ENCODE measurements at places on chromosomes 7 and 10. TPM values are rescaled to one million over a fixed set of nuclear protein-coding genes. Genes with fewer than 3 reads are reported as not detected.
A peak's percentile ranks its signal among the peaks of the same experiment; 100 is the strongest.

Gene KIAA1217
- total RNA-seq, result 54.3 TPM

Gene OR6B1
- total RNA-seq, result not detected

Gene NPY4R2
- total RNA-seq, result 0.49 TPM

GRCh38 chr10:128028508-128029289 lies 97.5 kb downstream of the MKI67 start:
- no peaks in the 10 kb centered on the region for H3K27me3 ChIP-seq
- no peaks in the 10 kb centered on the region for H3K36me3 ChIP-seq
- H3K4me3 ChIP-seq, result no peak overlapping the region
- DNase-seq, result no peak
- no peak overlapping the region for H3K27ac ChIP-seq
- no peaks in the 10 kb centered on the region for H3K4me1 ChIP-seq

DNA sequence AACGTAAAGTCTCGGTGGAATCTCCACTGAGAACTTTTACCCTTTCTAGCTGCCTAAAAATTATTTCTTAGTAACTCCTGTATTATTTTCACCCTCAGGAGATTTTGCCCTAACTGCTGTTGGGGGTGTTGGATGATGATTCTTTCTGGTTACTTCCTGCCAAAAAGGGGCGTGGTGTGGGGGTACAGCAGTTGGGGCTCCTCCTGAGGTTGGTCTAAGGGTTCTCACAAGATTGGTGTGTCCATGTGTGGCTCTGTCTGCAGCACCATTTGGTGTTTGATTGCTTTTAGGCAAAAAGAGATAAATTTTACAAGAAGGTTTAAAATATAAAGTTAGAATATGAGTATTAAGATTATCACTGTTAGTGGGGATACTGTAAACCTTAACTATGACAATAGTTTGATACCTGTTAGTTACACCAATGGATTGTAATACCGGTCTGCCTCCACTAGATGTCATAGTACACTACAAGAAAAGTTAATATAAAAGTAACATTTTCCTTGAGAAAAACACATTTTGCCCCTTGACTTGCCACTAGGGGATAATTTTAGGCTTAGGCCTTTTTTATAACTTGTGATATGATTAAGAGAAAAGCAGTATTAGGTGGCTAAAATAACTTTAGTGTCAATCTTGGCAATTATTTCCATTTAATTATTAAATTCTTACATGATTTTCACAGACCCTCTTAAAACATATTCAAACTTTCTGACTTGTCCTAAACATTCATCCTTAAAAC lies 928.7 kb downstream of the IPMK start:
- H3K36me3 ChIP-seq, result no peaks in the 10 kb centered on the region

Gene MAT1A
- not detected for total RNA-seq

- H3K27me3 ChIP-seq, result no peaks in the 10 kb centered on the region
- no peaks in the 10 kb centered on the region for H3K36me3 ChIP-seq
- H3K4me1 ChIP-seq, result no peaks in the 10 kb centered on the region
- H3K4me3 ChIP-seq, result no peak overlapping the region
- no peak for DNase-seq
Observed at GRCh38 chr10:51617576-51618235, 81.7 kb downstream of the CSTF2T start.

- H3K4me1 ChIP-seq, result no peaks in the 10 kb centered on the region
- H3K27me3 ChIP-seq, result no peaks in the 10 kb centered on the region
- DNase-seq, result peak; percentile 64
- H3K36me3 ChIP-seq, result no peaks in the 10 kb centered on the region
- H3K27ac ChIP-seq, result no peak overlapping the region
Observed at GRCh38 chr10:78898341-78899097, 170.2 kb upstream of the ZMIZ1 start.

DNA sequence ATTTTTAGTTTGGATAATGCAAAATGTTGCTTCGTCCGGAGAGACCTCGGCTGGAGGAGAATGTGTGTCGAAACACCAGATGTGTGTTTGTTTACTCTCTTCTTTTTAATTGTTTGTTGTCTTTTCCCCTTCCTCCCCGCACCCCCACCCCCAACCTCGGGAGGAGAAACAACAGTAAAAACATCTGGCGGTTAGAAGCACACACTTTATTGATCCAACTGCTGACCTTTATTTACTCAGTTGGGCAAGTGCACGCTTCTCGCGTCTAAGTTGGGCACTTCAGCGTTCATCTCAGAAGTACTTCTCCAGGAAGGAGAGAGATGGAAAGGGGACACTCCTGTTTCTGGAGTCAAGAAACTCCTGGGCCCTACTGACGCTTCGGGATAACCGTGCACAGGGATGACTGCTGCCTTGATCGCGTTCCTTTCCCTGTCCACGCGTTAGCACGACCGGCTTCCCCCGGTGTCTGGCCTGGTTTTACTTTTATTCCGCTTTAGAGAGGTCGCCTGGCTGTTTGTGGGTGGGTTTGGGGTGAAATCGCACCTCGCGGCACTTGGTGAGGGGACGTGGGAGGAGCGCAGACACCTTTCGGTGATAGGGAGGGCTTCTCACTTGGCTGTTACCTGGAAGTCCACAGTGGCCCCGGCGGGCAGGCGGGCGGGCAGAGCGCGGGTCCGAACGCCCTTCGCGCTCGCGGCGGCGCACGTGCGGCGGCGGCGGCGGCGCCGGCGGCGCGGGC lies 168.3 kb upstream of the PPP1R3A start:
- peaks cover 9% of the 10 kb centered on the region for H3K4me1 ChIP-seq
- peak overlapping the region; percentile 96 for H3K27ac ChIP-seq
- H3K4me3 ChIP-seq, result peak overlapping the region; percentile 68
- DNase-seq, result no peak
- H3K36me3 ChIP-seq, result no peaks in the 10 kb centered on the region

Gene NUTM2B
- total RNA-seq, result 0.25 TPM

Gene TAF5
- 4.4 TPM for total RNA-seq

Gene POLR1F
- 9.1 TPM for total RNA-seq

GRCh38 chr10:51860257-51860656 lies 160.9 kb upstream of the CSTF2T start:
- H3K4me1 ChIP-seq, result peaks cover 14% of the 10 kb centered on the region
- peak; percentile 89 for DNase-seq
- H3K36me3 ChIP-seq, result no peaks in the 10 kb centered on the region

DNA sequence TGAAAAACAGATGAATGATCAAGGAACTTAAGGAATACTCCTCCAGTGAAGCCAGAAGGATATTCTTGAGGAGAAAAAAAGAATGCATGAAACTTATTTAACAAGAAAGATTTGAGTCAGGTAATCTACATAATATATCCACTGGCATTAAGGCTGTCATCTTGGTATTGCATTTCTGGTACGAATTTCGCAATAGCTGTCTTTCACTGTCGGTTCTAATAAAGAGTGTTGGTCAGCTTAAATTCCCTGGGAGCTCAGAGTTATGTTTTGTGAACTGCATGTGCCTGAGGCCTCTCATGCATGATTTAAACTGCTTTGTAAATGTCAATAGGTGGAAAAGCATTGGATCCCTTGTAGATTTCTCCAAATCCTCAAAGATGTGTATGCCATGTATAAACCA lies 565.3 kb upstream of the GALNT17 start:
- no peak overlapping the region for H3K27ac ChIP-seq
- no peaks in the 10 kb centered on the region for H3K27me3 ChIP-seq
- H3K4me1 ChIP-seq, result no peaks in the 10 kb centered on the region
- H3K4me3 ChIP-seq, result no peak overlapping the region
- no peaks in the 10 kb centered on the region for H3K36me3 ChIP-seq

DNA sequence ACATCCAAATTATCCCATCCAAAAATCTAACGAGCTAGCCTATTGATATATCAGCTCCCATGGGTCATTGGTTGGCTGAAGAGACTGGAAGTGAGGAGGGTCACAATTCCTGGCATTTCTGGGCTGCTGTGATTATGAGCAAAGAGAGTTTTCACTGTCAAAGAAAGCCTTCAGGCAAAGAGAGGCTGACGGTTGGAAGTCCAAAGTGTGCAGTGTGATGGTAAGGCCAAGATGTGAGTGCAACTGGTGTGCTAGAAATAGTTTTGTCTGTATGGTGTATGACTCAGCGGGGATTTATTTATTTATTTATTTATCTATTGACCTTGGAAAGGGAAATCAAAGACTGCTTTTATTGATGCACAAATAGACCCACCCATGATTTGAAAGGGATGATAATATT lies 75.0 kb downstream of the AASS start:
- H3K4me1 ChIP-seq, result no peaks in the 10 kb centered on the region
- DNase-seq, result no peak
- no peak overlapping the region for H3K27ac ChIP-seq

Gene FOXI2
- total RNA-seq, result 0.25 TPM

GRCh38 chr7:36023033-36023560 lies 130.0 kb upstream of the EEPD1 start:
- no peaks in the 10 kb centered on the region for H3K27me3 ChIP-seq
- no peak overlapping the region for H3K27ac ChIP-seq
- H3K4me3 ChIP-seq, result no peak overlapping the region
- DNase-seq, result no peak
- no peaks in the 10 kb centered on the region for H3K36me3 ChIP-seq

DNA sequence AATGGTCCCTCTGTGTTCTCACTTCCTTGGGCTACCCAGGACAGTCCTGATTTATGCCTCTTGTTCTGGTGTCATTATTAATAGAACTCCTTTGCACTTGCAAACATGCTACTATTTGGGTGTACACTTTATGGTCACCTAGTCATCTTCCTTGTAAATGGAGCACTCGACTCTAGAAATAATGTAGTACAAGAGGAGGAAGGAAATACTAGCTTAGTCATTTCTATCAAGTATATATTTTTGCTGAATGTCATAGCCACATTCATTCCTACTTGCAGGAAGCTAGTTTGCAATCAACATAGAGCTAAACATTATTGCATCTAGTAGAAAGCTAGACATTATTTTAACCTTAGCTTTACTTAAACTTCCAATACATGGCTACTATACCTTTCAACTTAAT lies 335.3 kb downstream of the MAGI2 start:
- H3K4me3 ChIP-seq, result no peak overlapping the region
- H3K36me3 ChIP-seq, result no peaks in the 10 kb centered on the region
- H3K27ac ChIP-seq, result no peak overlapping the region
- no peaks in the 10 kb centered on the region for H3K27me3 ChIP-seq

Gene HMX2
- not detected for total RNA-seq

Gene DNAJC9
- total RNA-seq, result 16.2 TPM

- H3K4me1 ChIP-seq, result peaks cover 11% of the 10 kb centered on the region
- no peak for DNase-seq
- no peaks in the 10 kb centered on the region for H3K27me3 ChIP-seq
- no peak overlapping the region for H3K4me3 ChIP-seq
Observed at GRCh38 chr7:16079723-16080122, 341.6 kb downstream of the CRPPA start.

Measured in vagina (tissue), 2 donors.